ENCODE measurements at places on chromosomes 1 and 21.

GRCh38 chr1:113999799-114000198 is 20.5 kb downstream of the OLFML3 start:
- no peak for DNase-seq

- DNase-seq: no peak
Measured at GRCh38 chr1:239337799-239338430, 48.5 kb upstream of the CHRM3 start.

DNA sequence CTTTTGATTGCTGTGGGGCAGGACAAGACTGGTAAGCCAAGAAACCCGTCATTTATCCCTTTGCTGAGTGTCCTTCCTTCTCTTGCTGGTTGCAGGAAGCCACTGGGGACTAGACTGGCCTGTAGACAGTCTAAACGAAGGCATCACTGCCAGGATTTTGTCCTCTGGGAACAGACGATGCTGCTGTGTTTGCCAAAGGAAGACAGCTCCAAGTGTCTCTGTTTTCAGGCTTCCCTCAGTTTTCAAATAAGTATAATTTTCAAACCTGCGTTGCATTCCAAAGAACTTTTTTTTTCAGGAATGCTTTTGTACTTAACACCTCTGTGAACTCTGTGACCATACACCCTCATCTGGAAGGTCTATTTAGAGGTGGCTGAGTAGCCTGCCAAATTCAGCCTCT is 269.4 kb downstream of the HLX start:
- no peak for DNase-seq

DNA sequence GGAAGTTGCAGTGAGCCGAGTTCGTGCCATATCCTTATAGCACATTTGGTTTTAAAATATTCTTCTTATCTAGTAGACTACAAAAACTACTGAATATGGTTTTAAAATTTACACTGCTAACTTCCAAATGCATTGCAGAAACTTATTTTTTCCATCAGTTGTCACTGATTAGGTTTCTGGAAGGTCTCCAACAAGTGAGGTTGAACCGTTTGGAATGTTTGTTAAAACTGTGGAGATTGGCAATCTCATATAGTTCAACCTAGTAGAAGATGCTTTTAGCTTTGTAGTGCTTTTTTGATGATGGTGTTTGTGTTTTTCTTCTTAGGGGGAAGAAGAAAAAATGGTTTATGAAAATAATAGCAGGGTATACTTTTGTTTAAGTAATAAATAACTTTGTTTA is 12.9 kb downstream of the CENPF start:
- no peak for DNase-seq

DNA sequence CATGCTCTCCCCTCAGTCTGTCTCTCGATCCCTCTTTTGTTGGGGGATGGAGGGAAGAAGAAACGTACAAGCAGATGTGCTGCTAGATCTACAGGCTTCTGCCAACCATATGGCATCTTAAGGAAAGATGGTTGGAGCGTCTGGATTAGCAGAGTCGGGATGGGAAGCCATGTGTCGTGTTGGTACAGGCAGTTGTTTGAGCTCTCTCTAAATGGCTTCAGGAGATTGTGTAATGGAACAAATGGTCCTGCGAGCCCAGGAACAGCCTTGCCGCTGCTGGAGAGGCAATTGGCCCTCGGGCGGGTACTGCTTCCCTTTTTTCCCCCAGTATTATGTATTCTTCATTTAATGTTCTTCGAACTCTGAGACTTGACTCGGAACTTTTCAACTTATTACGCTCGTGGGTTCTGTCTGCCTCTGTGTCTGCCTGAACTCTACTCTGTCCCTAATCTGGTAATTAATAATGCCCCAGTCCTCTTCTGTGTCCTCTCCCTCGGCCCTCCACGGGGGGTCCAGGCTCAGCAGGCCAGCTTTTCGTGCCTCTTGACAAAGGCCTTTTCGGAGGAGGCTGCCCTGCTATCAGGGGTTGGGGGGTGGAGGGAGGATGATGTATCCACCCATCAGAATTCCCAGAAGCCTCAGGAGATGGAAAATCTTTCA is 215.3 kb downstream of the SDCCAG8 start:
- no peak for DNase-seq

DNA sequence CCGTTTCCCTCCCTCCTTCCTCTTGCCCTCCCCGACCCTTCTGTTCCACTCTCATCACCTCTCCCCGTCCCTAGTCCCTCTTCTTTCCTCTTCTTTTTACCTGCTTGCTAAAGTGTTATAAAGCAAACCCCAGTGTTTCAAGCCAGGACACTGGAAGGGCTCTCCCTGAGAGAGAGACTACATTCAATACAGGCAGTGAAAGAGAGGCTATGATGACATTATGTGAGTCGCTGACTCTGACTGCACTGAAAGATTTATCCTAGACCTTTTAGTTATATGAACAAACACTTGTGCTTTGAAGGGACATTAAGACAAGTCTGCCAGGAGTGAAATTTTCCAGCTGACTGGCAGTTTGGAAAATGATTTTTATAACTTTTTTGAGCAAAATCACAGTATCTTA is 155.7 kb downstream of the S1PR1 start:
- DNase-seq: no peak

DNA sequence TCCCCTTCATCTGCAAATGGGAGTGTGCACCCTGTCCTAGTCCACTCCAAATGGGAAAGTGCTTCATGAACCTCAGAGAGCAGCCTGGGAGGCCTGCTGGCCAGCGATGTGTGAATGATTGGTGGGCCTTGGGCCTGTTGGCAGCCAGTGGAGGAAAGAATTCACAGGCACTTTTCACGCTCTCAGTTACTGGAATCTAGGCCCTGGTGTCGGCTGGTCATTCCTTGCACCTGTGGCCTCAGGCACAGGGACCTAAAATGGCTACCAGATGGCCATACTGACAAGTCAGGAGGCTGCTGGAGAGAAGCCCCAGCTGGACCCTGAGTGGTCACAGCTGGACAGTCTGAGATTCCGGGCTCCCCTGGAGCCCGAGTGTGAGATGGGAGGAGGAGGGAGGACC is 18.4 kb upstream of the EDN2 start:
- no peak for DNase-seq

DNA sequence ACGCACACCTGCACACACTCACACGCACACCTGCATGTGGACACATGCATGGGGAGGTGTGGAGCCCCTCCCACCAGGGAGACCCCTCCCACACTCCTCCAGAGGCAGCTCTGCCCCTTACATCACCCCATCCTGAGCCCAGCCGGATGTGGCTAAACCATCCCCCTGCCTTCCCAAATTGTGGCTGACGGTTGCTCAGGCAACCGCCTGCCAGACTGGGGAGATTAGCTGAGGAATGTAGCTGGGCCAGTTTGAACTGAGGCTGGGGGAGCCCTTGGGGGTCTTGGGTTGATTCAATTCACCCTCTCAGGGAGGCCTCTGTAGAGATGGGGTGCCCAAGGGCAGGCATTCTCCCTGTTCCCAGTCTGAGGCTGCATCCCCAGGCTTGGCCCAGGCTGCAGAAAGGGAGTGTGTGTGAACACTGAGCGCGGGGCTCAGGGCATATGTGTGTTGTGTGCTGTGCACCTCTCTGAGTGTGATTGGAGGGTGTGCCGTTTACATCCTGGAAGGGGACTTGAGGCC is 12.9 kb downstream of the PTPRU start:
- DNase-seq: no peak

- no peak for DNase-seq
Measured at GRCh38 chr21:37237764-37238163, 29.4 kb downstream of the VPS26C start.

DNA sequence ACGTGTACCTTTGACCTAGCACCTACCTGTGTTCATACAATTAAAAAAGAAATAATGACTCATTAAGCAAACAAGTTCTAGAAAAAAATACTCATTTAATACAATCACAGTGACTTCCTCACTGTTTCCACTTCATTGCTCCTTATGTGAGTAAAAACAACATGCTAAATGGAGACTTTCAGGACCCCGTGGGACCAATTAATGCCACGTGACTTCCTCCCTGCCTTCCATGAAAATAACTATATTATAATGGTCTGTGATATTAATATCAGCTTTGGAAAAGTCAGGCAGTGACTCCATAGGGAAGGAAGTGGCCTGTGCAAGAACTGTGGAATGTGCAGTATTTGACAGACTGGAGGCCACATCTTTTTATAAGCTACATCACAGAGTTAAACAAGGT is 337.8 kb downstream of the HLX start:
- DNase-seq: no peak

- no peak for DNase-seq
Measured at GRCh38 chr1:227748496-227749182, 13.4 kb downstream of the SNAP47 start.

- DNase-seq: no peak
Measured at GRCh38 chr21:45380566-45380965, 24.4 kb upstream of the COL18A1 start.

DNA sequence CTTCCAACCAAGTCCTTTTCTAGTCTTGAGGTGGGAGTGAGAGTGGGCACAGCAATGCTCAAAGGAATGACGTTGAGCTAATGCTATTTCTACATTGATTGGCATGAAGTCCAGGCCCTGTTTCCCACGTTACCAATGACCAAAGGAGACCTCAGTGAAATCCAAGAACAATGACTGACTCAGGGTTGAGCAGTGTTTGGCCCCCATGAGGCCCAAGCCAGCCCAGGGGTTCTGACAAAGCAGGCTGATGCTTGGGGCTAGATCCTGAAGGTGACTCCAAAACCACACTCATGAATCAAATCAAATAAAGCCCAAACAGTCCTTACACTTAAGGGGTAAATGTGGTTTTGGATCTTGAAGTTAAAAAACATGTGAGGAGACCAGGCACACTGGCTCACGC is 278.5 kb upstream of the GJB5 start:
- DNase-seq: no peak

DNA sequence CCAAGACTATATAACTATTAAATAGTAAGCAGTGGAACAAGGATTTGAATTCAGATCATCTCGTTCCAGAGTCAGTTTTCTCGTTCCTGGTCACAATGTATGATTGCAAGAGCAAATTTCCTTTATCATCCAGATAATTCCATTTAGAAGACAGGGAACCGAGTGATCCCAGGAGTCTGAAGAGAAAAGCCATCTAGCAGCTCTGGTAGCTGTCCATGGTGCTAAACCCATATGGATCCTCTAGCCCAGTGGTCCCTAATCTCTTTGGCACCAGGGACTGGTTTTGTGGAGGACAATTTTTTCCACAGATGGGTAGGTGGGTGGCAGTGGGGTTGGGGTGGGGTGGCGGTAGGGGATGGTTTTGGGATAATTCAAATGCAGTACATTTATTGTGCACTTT is 229.4 kb downstream of the PTPRU start:
- DNase-seq: no peak

DNA sequence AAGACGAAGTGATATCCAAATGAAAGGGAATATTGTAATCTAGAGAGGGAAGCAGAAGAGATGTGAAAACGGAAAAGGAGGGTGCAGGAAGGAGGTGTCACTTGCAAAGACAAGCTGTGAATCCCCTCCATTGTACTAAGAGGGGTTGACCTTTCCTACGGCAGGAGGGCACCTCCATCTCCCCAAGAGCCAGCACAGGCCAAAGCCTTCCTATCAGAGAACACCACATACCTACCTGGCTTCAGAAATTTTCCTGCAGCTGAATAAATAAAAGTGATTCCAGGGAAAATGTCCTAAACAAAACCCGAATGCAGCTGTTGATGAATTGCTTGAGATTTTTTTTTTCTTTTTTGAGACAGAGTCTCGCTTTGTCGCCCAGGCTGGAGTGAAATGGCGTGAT is 14.3 kb downstream of the KANK4 start:
- DNase-seq: no peak

DNA sequence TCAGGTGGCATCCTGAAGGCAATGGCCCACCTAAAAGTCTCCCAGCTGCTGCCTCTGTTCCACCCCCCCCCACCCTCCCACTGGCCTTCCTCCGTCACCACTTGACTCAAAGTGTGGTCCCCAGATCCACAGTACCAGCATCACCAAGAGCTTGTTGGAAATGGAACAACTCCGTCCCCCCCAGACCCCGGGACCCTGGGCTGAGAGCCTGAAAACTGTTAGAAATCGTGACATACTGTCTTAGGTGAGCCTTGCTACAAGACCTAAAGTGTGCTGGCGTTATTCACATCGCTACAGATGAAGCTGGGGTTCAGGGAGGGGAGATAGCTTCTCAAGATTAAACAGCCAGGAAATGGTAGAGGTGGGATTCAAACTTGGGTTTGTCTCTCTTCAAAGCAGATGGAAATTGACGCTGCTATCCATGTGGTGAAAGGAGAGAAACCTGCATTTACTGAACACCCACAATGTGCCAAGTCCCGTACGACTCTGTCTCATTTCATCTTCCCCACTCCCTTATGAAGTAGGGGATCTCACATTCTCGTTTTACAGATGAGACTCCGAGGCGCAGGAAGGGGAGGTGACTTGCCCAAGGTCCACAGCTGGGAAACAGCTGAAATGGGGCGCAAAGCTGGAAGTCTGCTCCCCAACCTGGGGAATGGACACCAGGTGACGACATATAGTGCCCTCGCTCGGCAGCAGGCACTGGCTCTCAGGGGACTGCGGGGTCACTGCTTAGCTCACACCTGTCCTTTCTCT is 52.8 kb upstream of the IFFO2 start:
- DNase-seq: no peak

DNA sequence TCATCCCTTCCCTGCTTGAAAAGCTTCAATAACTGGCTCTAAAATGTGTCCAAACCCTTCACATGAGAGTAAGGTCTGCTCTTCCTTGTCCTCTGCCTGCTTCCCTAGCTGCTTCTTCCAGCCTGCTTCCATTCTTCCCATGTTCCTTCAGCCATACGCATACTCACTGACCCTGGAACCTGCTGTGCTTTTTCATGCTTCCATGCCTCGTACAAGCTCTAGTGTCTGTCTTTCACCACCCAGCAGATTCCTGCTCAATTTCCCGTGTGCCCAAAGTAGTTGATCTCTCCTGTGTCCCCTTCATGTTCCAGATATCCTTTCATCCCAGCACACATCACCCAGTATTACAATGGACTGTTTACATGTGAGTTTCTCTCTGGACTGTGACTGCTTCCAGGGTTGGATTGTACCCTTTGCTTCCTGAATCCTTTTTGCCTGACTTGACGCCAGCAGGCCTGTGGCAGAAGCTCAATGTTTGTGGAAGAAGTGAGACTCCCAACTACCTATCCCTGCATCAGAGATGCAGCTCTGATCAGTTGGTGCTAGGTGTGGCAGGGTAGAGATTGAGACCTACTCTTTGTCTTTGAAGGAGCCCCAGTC is 35.9 kb upstream of the RNF19B start:
- no peak for DNase-seq

DNA sequence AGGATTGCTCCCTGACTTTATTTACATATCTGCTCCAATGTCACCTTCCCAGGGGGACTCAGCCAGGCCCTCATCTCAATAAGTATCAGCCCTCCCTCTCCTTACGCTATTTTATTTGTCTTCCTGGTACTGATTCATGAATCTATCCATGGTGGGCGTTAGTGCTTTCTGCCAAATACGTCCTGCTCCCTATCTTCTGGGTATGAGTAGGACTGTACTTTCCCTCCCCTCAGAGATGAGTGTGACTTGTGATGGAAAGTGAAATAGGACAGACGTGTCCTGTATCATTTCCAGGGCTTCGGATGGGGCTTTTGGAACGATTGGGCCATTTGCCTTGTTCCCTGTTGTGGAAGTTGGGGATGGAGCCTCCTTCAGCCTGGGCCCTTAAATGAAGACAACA is 47.5 kb downstream of the FOXO6 start:
- DNase-seq: no peak
